ENCODE measurements at places on chromosomes 3 and 15. TPM values are rescaled to one million over a fixed set of nuclear protein-coding genes. Genes with fewer than 3 reads are reported as not detected.

Gene GPR62
- not detected for total RNA-seq

- H3K27me3 ChIP-seq, result peaks cover 58% of the 10 kb centered on the region
- no peaks in the 10 kb centered on the region for H3K36me3 ChIP-seq
- no peak for DNase-seq
- peaks cover 9% of the 10 kb centered on the region for H3K4me1 ChIP-seq
- H3K27ac ChIP-seq, result no peak overlapping the region
Observed at GRCh38 chr3:57164217-57164656, 916 bp downstream of the IL17RD start.

DNA sequence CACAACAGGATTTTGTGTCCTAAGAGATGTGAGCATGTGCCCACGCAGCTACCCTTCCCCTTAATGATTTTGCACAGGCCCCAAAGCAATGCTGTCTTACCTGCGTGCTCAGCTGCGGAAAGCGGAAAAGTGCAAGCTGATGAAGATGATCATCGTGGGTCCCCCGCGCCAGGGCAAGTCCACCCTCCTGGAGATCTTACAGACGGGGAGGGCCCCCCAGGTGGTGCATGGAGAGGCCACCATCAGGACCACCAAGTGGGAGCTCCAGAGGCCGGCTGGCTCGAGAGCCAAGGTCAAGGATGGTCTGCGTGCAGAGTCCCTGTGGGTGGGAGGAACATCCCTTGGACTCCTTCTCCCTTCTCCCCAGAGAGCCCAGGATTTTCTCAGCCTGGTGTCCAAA, 103.1 kb downstream of the LRRK1 start:
- no peaks in the 10 kb centered on the region for H3K27me3 ChIP-seq
- H3K4me3 ChIP-seq, result no peak overlapping the region
- no peaks in the 10 kb centered on the region for H3K36me3 ChIP-seq
- no peaks in the 10 kb centered on the region for H3K4me1 ChIP-seq

DNA sequence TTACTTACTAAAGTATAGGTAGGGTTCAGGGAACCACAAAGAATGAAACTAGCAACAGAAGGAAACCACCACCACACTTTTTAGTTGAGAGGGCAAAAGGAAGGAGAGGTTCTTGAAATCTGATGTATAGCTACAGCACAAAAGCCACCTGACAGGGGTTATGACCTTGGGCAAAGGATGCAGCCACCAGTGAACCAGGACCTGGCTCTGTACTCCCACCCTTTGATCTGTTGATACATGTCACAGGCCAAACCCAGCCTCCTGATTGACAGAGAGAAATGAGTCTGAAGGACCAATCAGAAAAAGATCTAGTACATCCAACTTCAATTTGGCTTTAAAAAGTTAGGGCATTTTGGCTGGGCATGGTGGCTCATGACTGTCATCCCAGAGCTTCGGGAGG, 20.0 kb upstream of the BLM start:
- H3K4me1 ChIP-seq, result peaks cover 10% of the 10 kb centered on the region
- no peaks in the 10 kb centered on the region for H3K27me3 ChIP-seq
- H3K27ac ChIP-seq, result no peak overlapping the region
- no peaks in the 10 kb centered on the region for H3K36me3 ChIP-seq

- H3K4me3 ChIP-seq, result no peak overlapping the region
- DNase-seq, result no peak
- no peaks in the 10 kb centered on the region for H3K36me3 ChIP-seq
- H3K27ac ChIP-seq, result no peak overlapping the region
- H3K27me3 ChIP-seq, result peaks cover 6% of the 10 kb centered on the region
- H3K4me1 ChIP-seq, result peaks cover 4% of the 10 kb centered on the region
Observed at GRCh38 chr15:64746356-64746755, 29.0 kb downstream of the RBPMS2 start.

GRCh38 chr3:152460936-152461335, 192.2 kb downstream of the MBNL1 start:
- H3K4me3 ChIP-seq, result no peak overlapping the region
- peaks cover 27% of the 10 kb centered on the region for H3K4me1 ChIP-seq
- H3K27me3 ChIP-seq, result no peaks in the 10 kb centered on the region
- no peak for DNase-seq
- H3K27ac ChIP-seq, result peak overlapping the region; percentile 68
- peaks cover 5% of the 10 kb centered on the region for H3K36me3 ChIP-seq

DNA sequence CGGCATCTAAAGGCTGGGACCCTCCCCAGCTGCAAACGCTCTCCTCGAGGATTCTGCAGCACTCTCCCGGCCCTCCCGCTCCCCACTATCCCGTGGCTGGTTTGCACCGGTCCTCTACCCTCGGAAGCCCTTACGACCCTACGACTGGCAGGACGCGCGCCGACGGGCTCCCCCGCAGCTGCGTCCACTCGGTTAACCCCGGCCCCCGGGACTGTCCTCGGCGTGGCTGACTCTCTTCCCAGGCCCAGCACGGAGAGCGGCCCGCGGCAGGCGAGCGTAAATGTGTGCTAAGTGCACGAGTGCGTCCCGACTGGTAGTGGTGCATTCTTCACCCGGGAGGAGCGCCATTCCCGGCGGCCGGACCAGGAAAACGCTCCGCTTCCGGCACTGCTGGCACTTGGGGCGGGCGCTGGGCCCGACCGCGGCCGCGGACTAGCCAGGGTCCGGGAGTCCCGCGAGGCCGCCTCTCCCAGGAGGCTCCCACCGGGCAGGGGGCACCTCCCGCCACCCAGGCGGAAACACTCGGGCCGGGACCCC, 508 bp downstream of the GORASP1 start:
- DNase-seq, result no peak
- H3K27me3 ChIP-seq, result peaks cover 23% of the 10 kb centered on the region
- no peaks in the 10 kb centered on the region for H3K36me3 ChIP-seq
- H3K27ac ChIP-seq, result no peak overlapping the region
- peak overlapping the region; percentile 75 for H3K4me3 ChIP-seq

Gene LYSMD4
- 10.8 TPM for total RNA-seq

- no peak overlapping the region for H3K4me3 ChIP-seq
- H3K27ac ChIP-seq, result no peak overlapping the region
- H3K36me3 ChIP-seq, result no peaks in the 10 kb centered on the region
Observed at GRCh38 chr3:124172816-124173215, 180.9 kb upstream of the ROPN1 start.

Gene ZDHHC23
- total RNA-seq, result 0.52 TPM

Gene NR2E3
- not detected for total RNA-seq

DNA sequence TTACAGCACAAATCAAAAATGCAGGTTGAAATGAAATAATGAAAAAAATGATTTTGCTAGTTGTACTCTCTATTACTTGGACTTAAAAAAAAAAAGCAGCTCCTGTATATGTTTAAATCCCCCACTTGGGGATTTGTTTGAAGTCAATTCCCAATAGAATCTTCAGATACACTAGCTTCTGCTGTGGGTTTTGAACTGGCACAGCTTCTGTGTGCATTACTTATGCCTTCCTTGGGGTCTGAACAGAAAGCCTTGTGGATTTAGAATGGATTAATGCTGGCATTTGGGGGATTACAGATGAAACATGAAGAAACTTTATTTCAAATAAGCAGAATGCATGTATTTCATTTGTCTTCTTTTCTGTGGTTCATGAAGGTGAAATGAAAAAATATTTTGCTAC, 513.2 kb upstream of the TBL1XR1 start:
- no peaks in the 10 kb centered on the region for H3K27me3 ChIP-seq
- no peak overlapping the region for H3K4me3 ChIP-seq
- no peak overlapping the region for H3K27ac ChIP-seq
- H3K36me3 ChIP-seq, result no peaks in the 10 kb centered on the region
- H3K4me1 ChIP-seq, result no peaks in the 10 kb centered on the region

Gene IQCF5
- total RNA-seq, result not detected

DNA sequence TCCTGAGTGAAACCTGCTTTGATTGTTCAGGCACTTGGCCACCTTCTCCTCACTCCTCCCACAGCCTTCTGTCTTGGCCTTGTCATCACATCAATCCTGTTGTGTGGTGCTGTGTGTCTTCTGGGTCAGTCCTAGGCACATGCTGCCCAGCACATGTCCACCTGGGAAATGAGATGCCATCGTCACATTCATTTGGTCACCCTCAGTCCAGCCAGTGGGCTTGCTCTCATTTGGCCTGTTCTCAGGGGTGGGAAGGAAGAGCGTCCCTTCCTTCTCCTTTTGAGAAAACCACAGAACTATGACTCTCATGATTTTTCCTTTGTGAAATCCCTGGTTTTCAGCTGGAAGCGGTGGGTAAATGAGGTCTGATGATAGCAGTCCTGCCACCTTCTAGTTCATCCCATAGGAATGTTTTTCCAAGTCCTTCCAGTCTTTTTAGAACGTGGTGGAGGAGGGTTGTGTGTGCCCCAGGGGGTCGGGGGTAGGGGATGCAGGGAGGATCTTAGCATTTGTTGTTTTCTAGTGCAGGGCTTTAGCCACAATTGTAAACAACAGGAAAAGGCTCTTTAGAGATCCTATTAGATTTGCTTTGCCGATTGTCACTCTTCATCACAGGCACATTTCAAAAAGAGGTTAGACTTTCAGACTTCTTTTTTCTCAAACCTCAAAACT, 8.4 kb upstream of the PLA1A start:
- H3K4me3 ChIP-seq, result no peak overlapping the region
- no peaks in the 10 kb centered on the region for H3K4me1 ChIP-seq
- DNase-seq, result no peak
- H3K36me3 ChIP-seq, result peaks cover 5% of the 10 kb centered on the region
- no peak overlapping the region for H3K27ac ChIP-seq
- peaks cover 7% of the 10 kb centered on the region for H3K27me3 ChIP-seq

GRCh38 chr15:70159713-70160009, 61.9 kb upstream of the TLE3 start:
- no peak overlapping the region for H3K4me3 ChIP-seq
- H3K27ac ChIP-seq, result no peak overlapping the region
- H3K27me3 ChIP-seq, result peaks cover 48% of the 10 kb centered on the region
- H3K4me1 ChIP-seq, result peaks cover 12% of the 10 kb centered on the region
- DNase-seq, result no peak
- H3K36me3 ChIP-seq, result no peaks in the 10 kb centered on the region

DNA sequence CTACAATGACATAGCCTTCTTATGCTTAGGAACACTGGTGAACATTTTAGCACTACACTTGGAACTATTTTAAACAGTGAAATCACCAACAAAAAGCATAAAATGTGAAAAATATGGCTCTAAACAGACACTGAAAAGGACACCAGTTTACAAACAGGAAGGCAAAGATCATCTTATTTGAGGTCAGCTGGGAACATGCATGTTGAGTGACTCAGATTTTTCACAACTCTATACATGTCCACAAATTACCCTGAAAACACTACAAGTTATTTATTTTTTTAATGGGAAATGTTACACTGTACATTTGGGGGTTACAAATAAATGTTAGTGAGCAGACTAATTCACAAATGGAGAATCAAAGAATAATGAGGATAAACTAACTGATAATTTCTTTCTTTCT, 12.5 kb upstream of the GK5 start:
- peak overlapping the region; percentile 24 for H3K27ac ChIP-seq
- DNase-seq, result no peak
- no peaks in the 10 kb centered on the region for H3K27me3 ChIP-seq
- H3K4me1 ChIP-seq, result peaks cover 7% of the 10 kb centered on the region
- H3K36me3 ChIP-seq, result no peaks in the 10 kb centered on the region

DNA sequence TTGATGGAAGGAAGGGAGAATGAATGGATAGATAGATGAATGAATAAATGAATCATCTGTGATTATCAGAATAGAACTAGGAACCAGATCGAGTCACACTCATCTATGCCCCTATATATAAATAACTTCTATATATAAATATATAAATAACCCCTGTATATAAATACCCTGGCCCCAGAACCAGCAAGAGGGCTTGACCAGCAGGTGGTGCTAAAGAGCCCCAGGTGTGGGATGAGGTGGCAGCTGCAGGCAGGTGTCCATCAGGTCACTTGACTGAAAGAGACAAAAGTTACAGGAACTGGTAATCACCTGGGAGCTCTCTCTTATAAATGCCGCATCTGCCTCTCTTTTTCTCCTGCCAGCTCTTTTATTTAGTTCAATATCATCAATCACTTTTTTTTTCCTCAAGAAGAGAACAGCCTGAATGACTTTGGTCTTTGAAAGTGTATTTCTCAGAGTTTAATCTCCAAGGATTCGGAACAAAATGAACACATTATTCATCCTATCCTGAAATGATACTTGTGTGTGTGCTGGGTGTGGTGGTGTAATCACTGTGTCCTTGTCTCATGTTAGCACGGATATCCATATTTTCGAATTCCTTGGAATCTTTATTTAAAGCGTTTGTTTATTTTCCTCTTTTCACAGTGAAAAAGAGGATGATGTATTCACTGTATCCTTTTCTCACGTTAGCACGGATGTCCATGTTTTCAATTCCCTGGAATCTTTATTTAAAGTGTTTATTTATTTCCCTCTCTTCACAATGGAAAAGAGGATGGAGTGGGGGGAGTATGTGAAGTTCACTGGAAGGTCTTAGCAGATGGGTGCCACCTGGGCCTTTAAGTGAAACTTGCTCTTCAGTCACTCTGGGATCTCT, 35.4 kb upstream of the ATG7 start:
- DNase-seq, result peak; percentile 68
- H3K4me1 ChIP-seq, result peaks cover 19% of the 10 kb centered on the region

Gene FANCD2OS
- total RNA-seq, result not detected

Gene MYEF2
- 8.9 TPM for total RNA-seq

GRCh38 chr3:111581403-111582119, 13.6 kb downstream of the ZBED2 start:
- H3K4me3 ChIP-seq, result no peak overlapping the region
- DNase-seq, result no peak
- peaks cover 67% of the 10 kb centered on the region for H3K36me3 ChIP-seq
- H3K4me1 ChIP-seq, result peaks cover 58% of the 10 kb centered on the region

GRCh38 chr15:65885668-65886218, 16.5 kb downstream of the RAB11A start:
- no peak for DNase-seq
- no peaks in the 10 kb centered on the region for H3K27me3 ChIP-seq
- peaks cover 52% of the 10 kb centered on the region for H3K36me3 ChIP-seq
- peaks cover 73% of the 10 kb centered on the region for H3K4me1 ChIP-seq

GRCh38 chr3:139948467-139948866, 13.5 kb downstream of the CLSTN2 start:
- no peak overlapping the region for H3K27ac ChIP-seq
- H3K4me1 ChIP-seq, result no peaks in the 10 kb centered on the region
- no peak for DNase-seq
- no peak overlapping the region for H3K4me3 ChIP-seq
- H3K27me3 ChIP-seq, result peaks cover 10% of the 10 kb centered on the region
- no peaks in the 10 kb centered on the region for H3K36me3 ChIP-seq

DNA sequence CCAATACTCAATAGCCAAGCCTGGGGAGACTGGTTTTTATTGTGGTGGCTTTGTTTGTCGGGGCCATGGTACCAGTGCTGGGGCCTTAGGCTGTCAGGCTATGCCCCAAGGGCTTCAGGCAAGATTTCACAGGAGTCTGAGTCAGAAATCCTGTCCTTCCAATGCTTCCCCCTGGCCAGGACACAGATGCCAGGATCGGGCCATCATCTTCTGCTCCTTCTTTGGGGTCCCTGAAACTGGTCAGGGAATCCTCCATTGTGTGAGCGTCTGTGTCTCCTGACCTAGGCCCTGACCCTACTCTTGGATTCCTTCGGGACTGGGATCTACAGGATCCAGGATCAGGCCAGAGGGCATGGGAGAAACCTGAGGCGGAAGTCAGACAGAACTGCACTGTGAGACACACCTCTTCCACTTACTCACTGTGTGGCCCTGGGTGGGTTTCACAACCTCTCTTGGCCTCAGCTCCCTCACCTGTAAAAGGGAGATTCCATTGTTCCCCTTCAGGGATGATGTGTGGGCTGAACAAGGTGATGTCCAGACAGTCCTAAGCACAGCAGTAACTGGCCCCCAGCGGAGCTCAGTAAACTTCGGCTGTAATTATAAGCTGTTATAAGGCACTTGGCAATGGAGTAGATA, 292.7 kb downstream of the UACA start:
- no peak overlapping the region for H3K4me3 ChIP-seq
- peak; percentile 35 for DNase-seq
- H3K27me3 ChIP-seq, result peaks cover 47% of the 10 kb centered on the region
- no peak overlapping the region for H3K27ac ChIP-seq
- H3K36me3 ChIP-seq, result no peaks in the 10 kb centered on the region
- peaks cover 16% of the 10 kb centered on the region for H3K4me1 ChIP-seq
